Central memory CD8-positive, alpha-beta T cell (primary cell): ENCODE measurements at places on chromosomes 6 and 20.

- no peak overlapping the region for H3K4me3 ChIP-seq
- H3K4me1 ChIP-seq = no peaks in the 10 kb centered on the region
- no peaks in the 10 kb centered on the region for H3K27me3 ChIP-seq
- DNase-seq = no peak
Measured at GRCh38 chr6:157281570-157281969, 41.7 kb downstream of the TMEM242 start.

GRCh38 chr6:167831281-167831828 is 4.6 kb downstream of the AFDN start:
- H3K27me3 ChIP-seq = peaks cover 59% of the 10 kb centered on the region
- no peak for DNase-seq
- H3K27ac ChIP-seq = no peak overlapping the region
- no peak overlapping the region for H3K4me3 ChIP-seq

GRCh38 chr6:148343047-148343782 is 577 bp downstream of the SASH1 start:
- H3K4me3 ChIP-seq = no peak overlapping the region
- H3K27ac ChIP-seq = no peak overlapping the region
- H3K27me3 ChIP-seq = peaks cover 64% of the 10 kb centered on the region
- peaks cover 2% of the 10 kb centered on the region for H3K36me3 ChIP-seq
- peaks cover 5% of the 10 kb centered on the region for H3K4me1 ChIP-seq

DNA sequence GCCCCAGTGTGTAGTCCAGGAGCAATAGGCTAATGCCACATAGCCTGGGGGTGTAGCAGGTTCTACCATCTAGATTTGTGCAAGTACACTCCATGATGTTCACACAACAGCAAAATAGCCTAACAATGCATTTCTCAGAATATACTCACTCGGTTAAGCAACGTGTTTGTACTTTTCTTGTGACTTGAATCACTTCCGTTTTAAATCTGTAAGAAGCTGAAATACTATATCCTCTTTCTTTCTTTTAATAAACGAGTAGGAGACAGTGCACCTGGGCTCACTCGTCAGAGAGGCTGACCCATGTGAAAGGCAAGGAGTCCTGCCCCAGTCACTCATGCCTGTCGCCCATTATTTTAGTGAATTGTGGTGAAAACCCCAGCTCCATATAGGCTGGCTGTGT is 201.6 kb downstream of the FOXA2 start:
- H3K36me3 ChIP-seq = no peaks in the 10 kb centered on the region
- DNase-seq = no peak
- H3K4me1 ChIP-seq = no peaks in the 10 kb centered on the region
- no peaks in the 10 kb centered on the region for H3K27me3 ChIP-seq

- no peaks in the 10 kb centered on the region for H3K27me3 ChIP-seq
- H3K4me3 ChIP-seq = no peak overlapping the region
Measured at GRCh38 chr6:53864781-53865180, 70.0 kb downstream of the LRRC1 start.

DNA sequence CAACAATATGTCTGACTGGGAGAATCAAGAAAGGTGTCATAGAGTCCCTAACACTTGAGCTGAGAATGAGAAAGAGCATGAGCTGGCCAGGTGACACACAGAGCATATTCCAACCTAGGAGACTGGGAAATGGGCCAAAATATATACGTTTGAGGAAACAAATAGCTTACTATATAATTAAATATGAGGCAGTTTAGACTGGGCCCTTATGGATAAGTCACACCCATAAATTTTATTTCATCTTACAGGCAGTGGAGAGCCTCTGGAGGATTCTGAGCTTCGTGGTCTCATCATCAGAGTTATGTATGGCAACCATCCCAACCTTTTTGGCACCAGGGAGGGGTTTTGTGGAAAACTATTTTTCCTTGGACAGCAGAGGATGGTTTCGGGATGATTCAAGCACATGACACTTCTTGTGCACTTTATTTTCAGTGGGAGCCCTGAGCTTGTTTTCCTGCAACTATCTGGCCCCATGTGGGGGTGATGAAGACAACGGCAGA is 12.9 kb upstream of the NQO2 start:
- no peak for DNase-seq
- H3K4me3 ChIP-seq = peak overlapping the region; percentile 83
- peak overlapping the region; percentile 92 for H3K27ac ChIP-seq
- H3K4me1 ChIP-seq = peaks cover 30% of the 10 kb centered on the region
- H3K36me3 ChIP-seq = peaks cover 16% of the 10 kb centered on the region

GRCh38 chr20:21520702-21521595 is 7.1 kb upstream of the NKX2-2 start:
- H3K27me3 ChIP-seq = peaks cover 92% of the 10 kb centered on the region
- peaks cover 14% of the 10 kb centered on the region for H3K36me3 ChIP-seq
- peaks cover 24% of the 10 kb centered on the region for H3K4me1 ChIP-seq
- DNase-seq = no peak
